ENCODE measurements at places on chromosomes 1 and 21. TPM values are rescaled to one million over a fixed set of nuclear protein-coding genes. Genes with fewer than 3 reads are reported as not detected.

- DNase-seq, result no peak
These were observed 13.5 kb downstream of the HIVEP3 start for GRCh38 chr1:41905093-41905675.

GRCh38 chr1:105736349-105736748 is 1320.1 kb upstream of the PRMT6 start:
- DNase-seq, result no peak

GRCh38 chr1:71770121-71770520 is 512.2 kb downstream of the NEGR1 start:
- no peak for DNase-seq

DNA sequence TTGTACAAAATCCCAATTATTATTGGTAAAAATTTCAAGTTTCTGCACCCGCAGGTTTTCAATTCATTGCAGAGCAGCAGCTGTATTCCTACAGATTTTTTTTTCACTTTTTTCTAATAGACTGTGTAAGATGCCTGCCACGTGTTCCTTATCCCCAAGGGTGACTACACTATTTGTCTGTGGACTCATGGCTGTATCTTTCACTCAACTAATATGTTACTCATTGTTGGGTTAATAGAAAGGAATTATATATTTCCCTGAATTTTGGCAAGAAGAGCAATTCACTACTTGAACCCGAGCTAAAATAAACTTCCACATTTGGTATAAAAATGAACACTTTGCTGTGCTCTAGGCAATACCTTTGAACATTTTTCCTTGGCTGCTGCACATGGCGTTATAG is 158.7 kb downstream of the NCAM2 start:
- no peak for DNase-seq

DNA sequence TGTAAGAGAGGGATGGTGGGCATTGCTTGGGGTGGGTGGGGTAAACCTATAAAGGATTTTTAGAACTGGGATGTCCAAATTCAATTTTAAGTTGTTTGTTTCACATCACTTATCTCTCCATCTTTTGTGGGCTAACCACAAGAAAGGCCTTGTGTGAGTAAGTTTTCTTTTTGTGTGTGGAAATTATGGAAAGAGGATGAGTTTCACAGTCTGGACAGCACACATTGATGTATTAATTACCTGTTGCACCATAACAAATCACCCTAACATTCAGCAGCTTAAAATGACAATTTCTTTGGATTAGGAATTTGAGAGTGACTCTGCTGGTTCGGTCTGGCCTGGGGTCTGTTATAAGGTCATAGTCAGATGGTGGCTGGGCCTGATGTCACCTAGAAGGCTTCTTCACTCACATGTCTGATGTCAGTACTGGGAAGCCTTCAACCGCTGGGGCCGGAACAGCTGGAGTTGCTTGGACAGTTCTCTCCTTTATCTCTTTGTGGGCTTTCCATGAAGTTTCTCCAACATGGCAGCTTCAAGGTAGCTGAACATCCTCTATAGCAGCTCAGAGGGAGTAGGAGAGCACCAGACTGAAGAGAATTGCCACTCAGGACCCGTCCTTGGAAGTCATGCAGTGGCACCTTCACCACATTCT is 2.0 kb upstream of the COL9A2 start:
- DNase-seq, result no peak

DNA sequence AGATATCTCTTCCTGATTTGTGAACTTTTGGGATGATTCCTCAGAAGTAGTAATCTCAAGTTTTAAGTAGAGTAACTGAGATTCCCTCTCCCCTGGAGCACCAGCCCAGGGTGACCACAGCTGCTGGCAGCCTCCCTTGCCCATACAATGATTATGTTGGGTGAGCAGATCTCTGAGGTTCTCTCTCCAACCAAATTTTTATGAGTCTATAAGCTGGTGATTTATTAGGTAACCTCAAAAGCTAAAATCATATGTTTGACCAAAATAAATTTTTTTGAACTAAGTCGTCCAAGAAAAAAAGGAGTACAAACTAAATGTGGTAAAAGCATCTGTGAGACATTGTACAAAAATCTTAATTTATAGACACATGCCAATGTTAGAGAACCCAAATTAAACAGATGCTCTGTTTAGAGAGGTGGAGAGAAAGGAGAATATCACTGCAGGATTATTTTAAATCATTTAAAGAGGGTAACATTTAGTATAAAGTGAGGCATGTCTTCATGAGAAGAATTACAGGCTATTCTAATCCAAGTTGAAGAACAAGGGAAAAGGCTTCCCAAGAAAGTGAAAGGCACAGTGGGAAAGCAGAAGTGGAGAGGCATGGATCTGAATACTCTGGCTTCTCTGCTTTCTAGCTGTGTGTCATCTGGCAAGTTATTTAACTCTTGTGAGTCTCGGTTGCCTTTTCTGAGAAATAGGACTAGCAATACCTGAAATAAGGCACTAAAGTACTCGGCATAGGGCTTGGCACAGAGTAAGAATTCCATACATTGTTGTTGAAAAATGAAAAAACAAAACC is 2.5 kb downstream of the AKNAD1 start:
- DNase-seq, result no peak

DNA sequence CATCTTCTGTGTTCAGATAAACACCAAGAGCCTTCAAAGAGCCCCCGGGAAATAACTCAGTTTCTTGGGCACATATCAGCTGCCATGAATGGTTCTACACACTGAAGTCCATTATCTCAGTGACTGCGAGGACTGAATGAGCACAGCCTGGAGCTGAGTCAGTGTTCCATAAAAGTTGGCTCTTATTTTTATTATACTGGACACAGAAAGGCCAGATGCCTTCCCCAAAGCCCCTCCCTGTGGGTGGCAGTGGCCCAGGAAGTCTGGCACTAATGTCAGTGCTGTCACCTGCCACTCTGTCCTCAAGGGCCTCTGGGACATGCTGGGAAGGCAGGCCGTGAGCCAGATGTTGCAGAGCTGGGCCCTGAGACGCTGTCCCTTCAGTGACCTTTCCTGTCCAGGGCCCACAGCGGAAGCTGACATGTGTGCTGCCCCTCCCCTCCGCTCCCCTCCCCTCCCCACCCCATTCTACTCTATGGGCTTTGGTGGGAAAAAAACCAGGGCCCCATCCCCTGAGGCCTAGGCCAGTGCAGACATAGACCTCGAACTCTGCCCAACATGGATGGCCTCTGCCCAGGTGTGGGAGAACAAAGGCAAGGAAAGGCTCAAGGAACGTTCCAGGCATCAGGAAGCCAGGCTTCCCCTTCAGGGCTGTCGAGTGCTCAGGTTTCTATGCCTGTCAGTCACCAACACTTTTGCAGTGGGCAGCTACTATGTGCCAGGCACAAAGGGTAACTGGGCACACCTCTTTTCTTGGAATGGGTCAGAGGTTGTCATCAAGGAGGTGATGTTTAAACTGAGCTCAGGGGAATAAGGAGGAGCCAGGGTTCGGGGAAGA is 22.4 kb upstream of the NPPB start:
- no peak for DNase-seq

DNA sequence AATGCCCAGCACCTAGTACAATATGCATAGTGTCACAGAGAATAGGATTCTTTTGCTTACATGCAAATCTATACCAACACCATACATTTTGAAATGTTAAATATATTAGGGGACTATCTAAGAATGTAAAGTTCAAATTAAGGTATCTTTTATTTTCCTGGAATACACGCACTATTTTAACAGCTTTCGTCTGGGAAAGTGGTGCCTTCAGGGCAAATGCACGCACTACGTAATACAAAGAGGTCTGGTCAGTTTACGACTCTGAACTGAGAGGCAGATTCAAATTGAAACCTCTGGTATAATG is 931 bp downstream of the FUBP1 start:
- DNase-seq, result no peak

Gene RPS6KA1
- total RNA-seq, result 49.2 TPM

Gene S100A16
- 86.7 TPM for total RNA-seq

Gene FALEC
- total RNA-seq, result 1.1 TPM
